ENCODE measurements at places on chromosomes 16 and 17.

- no peak for DNase-seq
Measured at GRCh38 chr16:28068976-28069375, 5.5 kb upstream of the GSG1L start.

- no peak for DNase-seq
Measured at GRCh38 chr16:28283798-28284577, 8.3 kb upstream of the SBK1 start.

- peak; percentile 60 for DNase-seq
Measured at GRCh38 chr17:70168977-70169708, at the start of gene KCNJ2. KCNJ2 (plus strand) TSS chr17:70169532; CDS start chr17:70175040, 5,508 bp downstream.

DNA sequence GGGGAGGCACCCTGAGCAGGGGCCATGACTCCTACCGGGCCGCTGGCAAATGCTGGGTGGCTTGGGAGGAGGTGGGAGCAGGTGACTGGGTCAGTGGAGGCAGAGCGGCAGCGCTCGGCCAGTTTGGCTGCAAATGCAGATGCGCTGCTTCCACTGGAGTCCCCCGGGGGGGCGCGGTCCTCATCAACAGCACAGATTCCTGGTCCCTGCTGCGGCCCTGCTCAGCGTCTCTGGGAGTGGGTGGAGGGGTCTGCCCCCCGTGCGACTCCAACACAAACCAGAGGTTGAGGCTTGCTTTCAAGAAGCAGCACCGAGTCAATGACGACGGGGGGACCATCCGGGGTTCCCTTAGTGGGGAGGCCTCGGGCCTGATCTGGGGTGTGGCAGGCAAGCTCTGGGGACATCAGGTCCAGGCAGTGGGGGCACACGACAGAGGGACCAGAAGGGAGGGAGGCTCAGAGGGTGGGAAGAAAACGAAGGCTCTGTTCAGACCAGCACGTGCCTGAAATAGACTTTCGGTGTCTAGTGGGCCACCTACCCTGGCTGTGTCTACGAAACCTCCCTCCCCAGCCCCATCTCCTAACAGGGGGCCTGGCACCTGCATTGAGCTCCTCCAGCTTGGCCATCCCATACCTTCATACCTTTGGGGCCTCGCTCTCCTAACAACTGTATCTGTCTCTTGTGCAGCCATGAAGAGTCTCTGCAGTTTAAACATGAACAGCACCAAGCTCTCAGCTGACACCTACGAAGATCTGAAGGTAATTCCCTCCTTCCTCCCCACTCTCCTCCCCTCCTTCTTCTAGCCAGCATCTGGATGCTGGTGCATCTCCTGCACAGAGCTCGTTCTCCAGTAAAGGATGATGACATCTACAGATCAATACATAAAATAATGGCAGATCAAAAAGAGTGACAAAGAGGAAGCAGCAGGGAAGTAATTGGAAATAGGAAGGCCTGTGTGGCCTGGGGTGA lies 72.5 kb upstream of the PLCG2 start:
- no peak for DNase-seq

- DNase-seq = no peak
Measured at GRCh38 chr16:80557037-80557436, 16.2 kb downstream of the DYNLRB2 start.

DNA sequence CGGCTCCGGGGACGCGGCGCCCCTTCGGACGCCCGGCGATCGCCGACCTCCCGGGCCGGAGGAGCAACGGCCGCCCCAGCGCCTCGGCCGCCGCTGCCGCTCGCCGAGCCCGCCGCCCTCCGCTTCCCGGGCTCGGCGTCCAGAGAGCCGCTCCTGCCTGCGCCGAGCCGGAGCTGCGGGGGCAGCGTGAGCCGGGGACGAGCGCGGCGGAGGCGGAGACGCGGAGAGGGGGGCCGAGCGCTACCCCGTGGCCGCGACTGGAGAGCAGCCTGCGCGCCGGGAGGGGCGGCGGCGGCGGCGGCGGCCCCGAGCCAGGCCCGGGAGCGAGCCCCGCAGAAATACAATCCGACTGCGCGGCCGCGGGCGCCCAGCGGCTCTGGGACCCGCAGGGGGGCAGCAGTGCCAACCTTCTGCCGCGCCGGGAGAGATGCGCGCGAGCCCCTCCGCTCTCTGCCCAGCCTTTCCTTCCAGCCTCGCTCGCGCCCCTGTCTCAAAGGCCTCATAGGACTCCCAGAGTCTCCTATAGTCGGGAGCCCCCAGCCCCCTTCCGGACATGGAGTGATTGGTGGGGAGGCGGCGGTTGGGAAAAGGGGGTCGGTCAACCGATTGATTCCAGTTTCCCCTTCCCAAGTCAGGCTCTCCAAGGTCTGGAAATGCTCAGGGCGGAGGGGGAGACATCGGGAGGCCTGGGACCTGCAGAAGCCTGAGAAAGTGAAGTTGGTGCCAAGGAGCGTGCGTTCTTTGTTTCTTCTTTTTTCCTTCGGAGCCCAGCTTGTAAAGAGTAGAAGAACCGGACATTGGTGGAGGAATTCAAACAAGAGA lies 1.0 kb upstream of the SDK2 start:
- no peak for DNase-seq

DNA sequence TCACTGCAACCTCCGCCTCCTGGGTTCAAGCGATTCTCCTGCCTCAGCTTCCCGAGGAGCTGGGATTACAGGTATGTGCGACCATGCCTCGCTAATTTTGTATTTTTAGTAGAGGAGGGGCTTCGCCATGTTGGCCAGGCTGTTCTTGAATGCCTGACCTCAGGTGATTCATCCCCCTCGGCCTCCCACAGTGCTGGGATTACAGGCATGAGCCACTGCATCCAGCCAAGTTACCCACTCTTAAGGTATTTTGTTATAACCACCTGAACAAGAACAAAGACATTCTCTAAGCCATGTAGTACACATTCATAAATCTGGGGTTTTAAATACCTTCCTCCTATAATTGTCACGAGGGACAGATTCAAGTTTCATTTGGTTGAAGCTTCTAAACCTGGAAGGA lies 12.3 kb upstream of the TMEM170A start:
- DNase-seq = no peak

DNA sequence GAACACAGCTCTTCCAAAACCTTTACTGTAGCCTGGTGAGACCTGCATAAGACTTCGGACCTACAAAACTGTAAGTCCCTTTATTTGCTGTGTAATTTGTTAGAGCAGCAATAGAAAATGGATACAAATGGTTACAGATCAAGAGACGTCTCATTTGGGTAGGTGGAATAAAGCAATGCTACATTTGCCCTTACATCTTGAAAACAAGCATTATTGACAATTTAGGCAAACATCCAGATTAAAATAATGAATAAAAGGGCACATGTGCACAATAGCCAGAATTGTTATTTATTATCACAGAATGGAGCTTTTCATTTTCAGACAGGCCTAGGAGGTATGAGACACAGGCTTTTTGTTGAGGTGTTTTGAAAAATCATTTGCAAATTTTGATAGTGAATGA lies 222.2 kb upstream of the CPHXL start:
- no peak for DNase-seq

DNA sequence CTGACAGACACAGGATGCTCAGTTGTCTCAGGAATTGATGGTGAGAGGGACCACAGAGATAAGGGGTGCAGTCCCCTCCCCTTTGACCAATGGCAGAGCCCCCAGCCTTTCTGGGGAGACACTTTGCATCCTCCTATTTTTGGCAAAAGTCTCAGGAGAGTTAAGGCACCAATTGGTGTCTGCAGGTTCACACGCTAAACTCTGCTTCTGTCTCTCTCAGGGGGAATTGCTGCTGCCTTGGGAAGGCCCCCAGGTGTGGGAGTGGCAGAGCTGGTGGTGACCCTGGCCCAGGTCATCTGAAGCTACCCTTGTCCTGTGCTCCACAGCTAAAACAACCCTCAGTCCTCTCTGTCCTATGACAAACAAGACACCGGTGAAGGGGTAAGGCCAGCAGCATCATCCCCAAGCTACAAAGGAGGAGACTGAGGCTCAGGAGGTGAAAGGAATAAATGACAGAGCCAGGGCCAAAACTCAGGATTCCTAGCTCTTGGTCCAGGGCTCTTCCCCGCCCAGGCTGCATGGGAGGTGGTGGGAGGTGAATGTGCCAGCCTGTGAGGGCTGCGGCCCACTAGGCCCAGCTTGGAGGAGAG lies 20.3 kb downstream of the OSBPL7 start:
- no peak for DNase-seq

DNA sequence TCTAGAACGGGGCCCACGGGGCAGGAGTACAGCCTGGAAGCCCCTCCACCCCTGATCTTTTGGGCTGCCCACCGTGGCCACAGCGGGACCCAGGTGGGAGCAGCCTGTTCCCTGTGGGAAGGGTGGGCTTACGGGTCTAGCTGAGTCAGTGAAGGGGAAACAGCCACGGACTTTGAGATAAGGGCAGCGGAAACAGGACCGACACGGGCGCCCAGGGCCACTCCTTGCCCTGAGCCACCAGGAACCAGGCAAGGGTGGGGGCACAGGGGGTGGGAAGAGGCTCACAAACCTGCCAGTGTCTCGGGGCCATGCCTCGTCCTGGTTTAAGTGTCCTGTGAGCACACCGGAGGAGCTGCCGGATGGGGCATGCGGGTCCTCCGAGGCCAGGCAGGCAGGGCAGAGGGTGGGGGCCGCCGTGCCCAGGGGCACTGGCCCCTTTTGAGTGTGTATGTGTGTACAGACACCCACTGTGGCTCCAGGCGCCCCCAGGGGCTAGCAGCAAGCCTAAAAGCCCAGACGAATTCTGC lies 47.6 kb upstream of the PVALEF start:
- DNase-seq = no peak

DNA sequence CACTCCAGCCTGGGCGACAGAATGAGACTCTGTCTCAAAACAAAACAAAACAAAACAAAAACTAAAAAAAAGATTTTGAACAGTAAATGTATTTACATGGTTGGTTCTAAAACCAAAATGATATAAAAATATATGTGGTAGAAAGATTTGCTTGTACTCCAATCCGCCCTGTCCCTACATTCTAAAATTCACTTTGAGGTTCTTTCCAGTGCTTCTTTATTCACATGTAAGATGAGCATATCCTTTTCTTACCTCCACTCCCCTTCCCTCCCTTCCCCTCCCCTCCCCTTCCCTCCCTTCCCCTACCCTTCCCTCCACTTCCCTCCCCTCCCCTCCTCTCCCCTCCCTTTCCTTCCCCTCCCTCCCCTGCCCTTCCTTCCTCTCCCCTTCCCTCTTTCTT lies 34.4 kb downstream of the RAP1GAP2 start:
- no peak for DNase-seq

DNA sequence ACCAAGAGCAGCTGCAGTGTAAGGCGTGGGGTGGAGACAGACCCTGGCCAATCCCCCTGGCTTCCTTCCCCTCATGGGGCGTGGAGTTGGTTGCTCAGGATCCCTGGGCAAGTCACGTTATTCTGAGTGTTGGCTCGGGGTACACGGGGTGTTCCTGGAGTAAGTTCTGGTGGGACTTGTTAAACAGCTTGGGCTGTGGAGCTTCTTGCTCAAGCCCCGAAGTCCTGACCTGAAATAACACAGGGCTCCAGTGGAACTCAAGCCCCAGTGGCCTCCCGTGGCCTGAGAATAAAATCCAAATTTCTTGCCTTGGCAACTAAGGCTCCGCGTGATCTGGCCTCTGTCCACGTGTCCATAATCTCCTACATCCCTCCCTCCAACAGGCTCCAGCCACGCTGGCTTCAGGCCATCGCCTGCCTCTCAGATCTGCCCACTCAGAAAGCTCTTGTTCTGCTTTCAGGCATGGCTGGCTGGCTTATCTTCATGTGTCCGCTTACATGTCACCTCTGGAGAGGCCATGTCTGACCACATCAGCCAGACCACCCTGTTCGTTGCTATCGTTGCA lies 49.3 kb upstream of the BCO1 start:
- no peak for DNase-seq

GRCh38 chr17:50815400-50815799 lies 20.0 kb upstream of the WFIKKN2 start:
- DNase-seq = no peak

DNA sequence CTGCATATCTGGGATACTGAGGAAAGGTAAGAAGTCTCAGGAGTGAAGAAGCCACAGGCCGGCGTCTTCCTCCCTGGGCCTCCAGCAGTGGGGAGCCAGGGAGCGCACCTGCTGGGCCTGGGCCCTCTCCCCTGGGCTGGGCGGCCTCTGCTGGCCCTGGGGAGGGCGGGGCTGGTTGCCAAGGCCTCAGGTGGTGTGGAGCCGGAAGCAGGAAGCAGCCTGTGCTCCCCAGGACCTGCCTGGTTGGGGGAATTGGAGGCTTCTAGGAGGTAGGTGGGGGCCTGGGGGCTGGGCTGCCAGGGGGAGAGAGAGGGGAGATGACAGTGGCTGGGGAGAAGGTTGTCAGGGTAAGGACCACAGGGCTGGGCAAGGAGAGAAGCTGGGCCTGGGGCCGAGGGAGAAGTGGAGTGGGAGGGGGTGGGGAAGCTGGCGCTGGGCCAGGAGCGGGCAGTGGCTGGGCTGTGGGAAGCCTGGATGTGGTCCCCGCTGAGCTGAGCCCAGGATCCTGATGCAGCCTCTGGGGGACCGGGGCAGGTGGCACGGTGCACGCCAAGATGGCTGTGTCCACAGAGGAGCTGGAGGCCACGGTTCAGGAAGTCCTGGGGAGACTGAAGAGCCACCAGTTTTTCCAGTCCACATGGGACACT lies at the start of gene SMIM22:
Gene SMIM22 (plus strand): TSS at position 189 of the 647 bp plus-strand sequence. CDS start 366 bp downstream, at position 555.
- DNase-seq = no peak

DNA sequence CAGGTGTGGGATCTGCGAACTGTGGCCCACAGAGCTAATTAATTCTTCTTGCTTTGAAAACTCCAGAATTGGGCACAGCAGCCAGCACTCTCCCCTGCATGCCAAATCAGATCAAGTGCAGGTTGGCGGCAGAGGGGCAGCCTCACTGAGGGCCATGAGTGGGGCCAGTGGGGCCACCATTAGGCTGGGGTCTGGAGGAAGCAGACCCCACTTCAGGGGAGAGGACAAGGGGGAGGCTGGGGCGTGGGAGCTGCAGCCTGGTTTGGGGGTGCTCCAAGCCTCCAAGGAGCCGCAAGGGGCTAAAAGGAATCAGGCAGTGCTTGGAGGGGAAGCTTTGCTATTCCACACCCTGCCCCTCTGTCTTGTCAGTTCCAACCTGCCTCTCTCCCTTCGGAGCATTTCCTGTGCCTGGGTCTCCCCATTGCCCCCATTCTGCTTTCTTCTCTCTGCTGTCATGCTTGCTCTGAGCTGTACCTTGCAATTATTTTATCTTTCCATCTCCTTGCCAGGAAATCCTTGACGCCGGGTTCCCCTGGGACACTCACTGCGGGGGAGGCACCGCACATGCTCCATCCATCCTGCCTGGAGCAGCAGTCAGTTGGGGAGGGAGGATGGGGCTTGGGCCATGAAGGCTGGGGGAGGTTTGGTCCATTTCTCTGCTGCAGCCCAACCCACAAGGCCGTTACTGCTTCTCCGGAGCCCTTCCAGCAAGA lies 3.3 kb upstream of the ABCC3 start:
- no peak for DNase-seq

DNA sequence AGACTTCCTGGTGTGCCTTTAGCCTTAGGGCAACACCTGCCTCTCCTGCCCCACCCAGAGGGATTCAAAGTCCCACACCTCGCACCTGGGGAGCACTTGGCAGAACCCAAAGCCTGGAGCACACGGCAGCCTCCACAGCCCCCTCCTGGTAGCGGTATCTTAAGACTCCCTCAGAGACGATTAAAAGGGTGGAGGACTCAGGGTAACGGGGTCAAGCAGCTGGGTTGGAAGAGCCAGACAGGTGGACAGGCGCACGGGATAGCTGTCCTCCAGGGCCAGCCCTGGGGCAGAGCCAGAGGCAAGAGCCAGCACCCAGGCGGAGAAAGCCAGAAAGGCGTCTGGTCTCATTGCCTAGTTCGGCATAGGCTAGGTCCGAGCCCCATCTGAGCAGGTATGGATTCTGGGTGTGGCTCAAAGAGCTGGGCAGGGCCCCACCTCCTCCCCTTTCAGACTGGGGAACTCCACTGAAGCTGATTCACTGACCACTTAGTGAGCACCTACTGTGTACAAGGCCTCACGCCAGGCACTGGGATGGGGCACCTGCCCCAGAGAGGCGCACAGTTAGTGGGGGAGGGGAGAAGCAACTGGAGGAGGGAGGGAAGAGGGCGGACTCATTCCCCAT lies 55.0 kb upstream of the MEAK7 start:
- DNase-seq = no peak

Data from T1000 (cell line).